ENCODE measurements at places on chromosomes 1 and 21.

DNA sequence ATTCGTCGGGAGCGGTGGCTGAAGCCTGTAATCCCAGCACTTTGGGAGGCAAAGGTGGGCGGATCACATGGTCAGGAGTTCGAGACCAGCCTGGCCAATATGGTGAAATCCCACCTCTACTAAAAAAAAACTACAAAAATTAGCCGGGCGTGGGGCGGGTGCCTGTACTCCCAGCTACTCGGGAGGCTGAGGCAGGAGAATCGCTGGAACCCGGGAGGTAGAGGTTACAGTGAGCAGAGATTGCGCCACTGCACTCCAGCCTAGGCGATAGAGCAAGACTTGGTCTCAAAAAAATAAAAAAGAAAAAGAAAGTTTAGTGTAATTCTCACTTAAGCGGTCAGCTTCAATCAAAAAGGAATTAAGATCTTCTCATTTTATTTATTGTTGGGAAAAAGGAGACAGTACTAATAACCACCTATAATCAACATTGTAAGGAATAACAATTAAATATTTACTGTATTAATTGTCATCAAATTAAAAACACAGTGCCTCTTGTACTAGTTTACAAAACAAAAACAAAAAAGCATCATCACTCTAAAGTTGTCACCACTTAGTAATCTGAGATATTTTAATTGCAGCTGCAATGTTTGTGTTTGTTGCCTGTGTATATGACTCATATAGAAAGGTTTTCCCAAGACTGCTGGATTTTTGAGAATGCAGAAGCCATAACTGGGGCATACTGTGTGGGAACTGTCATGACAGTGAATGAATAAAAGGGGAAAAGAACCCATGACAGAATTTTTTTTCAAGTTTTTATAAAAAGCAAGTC lies 3.7 kb downstream of the FBXO42 start:
- no peak for DNase-seq

- no peak for DNase-seq
Measured at GRCh38 chr1:183881387-183882131, 76.6 kb downstream of the RGL1 start.

DNA sequence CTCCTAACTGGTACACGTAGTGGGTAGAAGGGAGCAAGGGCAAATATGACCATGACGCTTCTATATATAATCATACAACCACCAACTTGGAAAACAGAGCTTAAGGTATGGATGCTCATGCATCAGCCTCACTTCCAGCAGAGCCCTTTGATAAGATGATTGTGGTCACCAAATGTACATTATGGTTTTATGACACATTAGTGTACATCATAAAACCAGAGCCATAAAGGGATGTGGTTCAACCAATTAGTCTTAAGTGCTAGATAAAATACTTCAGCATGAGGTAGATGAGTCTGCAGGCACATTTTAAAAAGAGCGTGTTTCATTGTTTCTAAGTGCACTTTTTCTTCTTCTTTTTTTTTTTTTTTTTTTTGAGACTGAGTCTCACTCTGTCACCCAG lies 43.7 kb downstream of the NIBAN1 start:
- DNase-seq: no peak

- DNase-seq: no peak
Measured at GRCh38 chr1:87140831-87141540, 187.7 kb upstream of the LMO4 start.
